Kidney epithelial cell (primary cell): ENCODE measurements at places on chromosomes 16 and 17. TPM values are rescaled to one million over a fixed set of nuclear protein-coding genes. Genes with fewer than 3 reads are reported as not detected.

DNA sequence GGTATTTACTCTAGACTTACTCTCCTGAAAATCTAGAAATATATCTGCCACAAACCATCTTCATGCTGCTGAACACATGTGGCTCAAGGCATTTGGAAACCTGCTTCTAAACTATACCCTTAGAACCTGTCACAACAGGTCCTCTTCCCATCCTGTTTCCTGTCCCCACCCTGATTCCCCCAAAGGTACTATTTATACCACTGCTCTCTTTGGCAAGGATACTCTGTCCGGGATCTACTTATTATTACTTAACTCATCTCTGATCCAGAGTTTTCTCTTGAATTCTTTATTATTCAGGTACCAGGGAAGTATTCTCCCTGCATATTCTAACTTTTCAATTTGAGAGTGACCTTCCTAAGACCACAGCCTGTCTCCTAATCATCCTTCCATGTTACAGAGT lies 33.4 kb downstream of the TRAF4 start:
- no peak for DNase-seq

GRCh38 chr16:86355951-86356350 lies 154.4 kb upstream of the FOXF1 start:
- no peak for DNase-seq

GRCh38 chr17:41547921-41548843 lies 20.1 kb upstream of the KRT19 start:
- peak; percentile 97 for DNase-seq

KNOP1 gene
- total RNA-seq, result 22.2 and 32.8 TPM in 2 replicates

BAHCC1 gene
- total RNA-seq, result 6.6 and 15.1 TPM in 2 replicates

- DNase-seq, result no peak
Observed at GRCh38 chr16:61929776-61930175, 106.5 kb downstream of the CDH8 start.

DNA sequence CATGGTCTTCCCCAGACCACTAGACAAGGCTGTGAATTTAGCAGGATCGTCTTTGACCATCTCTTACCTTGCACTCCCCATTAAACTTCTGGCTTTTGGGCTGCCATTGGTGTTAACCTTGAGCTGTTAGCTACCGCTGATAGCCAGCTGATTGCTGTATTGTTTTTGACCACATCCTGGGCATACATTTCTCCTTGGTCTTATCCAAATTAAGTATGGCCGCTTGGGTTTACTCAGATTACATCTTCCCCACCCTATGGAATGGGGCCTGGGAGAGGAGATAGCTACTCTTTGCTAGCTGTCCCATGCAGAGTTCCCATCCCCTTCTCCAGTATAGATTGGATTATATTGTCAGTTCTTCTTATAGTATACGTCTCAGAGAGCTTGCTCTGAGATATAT lies 270.4 kb upstream of the ELAC2 start:
- DNase-seq, result no peak

NAT9 gene
- 30.7 and 31.6 TPM in 2 replicates for total RNA-seq

DNA sequence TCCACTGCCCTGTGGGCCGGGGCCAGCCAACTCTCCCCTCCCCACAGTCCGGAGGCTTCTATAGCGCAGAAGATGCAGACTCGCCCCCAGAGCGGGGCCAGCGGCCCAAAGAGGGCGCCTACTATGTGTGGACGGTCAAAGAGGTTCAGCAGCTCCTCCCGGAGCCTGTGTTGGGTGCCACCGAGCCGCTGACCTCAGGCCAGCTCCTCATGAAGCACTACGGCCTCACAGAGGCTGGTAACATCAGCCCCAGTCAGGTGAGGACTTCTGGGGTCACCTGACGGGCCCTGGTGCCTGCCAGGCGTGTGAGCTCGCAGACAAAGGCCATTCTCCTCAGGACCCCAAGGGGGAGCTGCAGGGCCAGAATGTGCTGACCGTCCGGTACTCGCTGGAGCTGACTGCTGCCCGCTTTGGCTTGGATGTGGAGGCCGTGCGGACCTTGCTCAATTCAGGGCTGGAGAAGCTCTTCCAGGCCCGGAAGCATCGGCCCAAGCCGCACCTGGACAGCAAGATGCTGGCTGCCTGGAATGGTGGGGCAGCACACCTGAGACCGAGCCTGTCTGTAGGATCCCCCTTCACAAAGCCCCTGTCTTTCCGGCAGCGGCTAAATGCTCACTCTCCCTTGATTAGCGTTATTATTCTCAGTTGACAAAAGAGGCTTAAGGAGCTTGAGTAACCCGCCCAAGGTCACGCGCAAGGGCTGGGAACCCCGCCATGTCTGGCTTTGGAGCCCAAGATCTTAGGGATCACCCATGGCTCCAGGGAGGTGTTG lies 3.9 kb downstream of the SPATA20 start:
- peak; percentile 56 for DNase-seq

RAB37 gene
- 0.82 TPM in 1 of 2 replicates, not detected in the other for total RNA-seq

DNA sequence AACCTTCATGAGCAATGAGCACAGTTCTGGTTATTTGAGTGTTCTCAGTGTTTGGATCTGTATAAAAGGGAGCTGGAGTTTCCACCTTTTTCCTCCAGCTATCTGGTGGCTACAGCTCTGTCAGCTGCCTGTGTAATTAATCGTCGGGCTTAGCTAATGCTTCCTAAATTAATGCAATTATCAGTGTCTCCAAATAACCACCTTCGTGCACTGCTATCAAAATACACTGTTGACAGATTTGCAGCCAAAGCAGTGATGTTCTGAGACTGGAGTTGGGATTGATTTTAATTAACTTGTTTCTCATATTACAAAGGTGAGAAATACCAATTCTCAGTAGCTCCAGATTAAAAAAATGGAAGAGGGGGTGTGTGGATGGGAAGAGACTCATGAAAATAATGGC lies 325.8 kb downstream of the CBLN1 start:
- no peak for DNase-seq

IKZF3 gene
- 0.17 and 0.89 TPM in 2 replicates for total RNA-seq

SLC2A4 gene
- total RNA-seq, result 0.38 and 1.1 TPM in 2 replicates

- DNase-seq, result no peak
Observed at GRCh38 chr17:45038728-45039634, 12.5 kb downstream of the DCAKD start.

- no peak for DNase-seq
Observed at GRCh38 chr17:44350733-44351226, 5.7 kb downstream of the GRN start.

- no peak for DNase-seq
Observed at GRCh38 chr17:40883626-40884334, 1.3 kb downstream of the KRT20 start.

DNA sequence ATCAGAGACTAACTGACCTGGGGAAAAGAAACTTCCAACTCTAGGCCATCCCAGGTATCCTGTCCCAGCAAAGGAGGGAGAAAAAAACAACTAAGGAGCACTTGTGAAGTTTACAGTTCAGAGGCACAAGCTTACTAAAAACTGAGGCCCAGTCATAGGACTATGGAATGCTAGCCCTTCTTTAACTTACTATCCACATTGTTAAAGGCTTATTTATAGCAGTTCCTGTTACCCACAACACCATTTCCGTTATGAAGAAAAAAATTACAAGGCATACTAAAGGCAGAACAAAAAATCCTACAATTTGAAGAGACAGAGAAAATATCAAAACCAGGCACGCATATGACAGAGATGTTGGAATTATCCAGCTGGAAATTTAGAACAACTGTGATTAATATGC lies 159.1 kb downstream of the CDH11 start:
- DNase-seq, result no peak

DNA sequence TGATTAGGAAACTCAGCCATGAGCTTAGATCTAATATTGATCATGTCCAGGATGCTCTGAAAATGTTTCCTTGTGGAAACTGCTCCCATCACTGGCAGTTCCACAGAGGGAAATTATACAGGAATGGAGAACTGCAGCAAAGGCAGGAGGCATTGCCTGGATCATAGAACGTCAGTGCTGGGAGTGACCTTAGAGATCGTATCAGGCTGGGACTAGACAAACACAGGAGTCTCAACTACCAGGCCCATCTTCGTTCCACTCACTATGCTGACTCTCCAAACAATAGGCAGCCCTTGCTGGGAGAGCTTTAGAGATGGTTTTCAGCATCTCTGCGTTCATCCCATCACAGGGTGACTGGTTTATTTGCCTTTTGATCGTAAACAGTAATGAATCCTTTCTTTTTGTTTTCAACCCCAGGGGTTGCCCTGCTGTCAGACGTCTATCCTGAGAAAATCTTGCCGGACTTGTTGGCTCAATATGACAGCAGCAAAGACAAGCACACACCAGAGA lies 130.3 kb downstream of the TANGO6 start:
- DNase-seq, result no peak

GRCh38 chr16:80936410-80936809 lies 70.3 kb downstream of the CMC2 start:
- DNase-seq, result no peak

PRSS27 gene
- 2.9 and 3.1 TPM in 2 replicates for total RNA-seq

GRCh38 chr17:55717898-55718735 lies 4.5 kb downstream of the TMEM100 start:
- DNase-seq, result peak; percentile 31

GRCh38 chr16:74080311-74080710 lies 216.3 kb upstream of the PSMD7 start:
- DNase-seq, result no peak

- no peak for DNase-seq
Observed at GRCh38 chr16:50462793-50463507, 85.2 kb upstream of the NKD1 start.

- DNase-seq, result no peak
Observed at GRCh38 chr17:41263212-41263611, 2.0 kb upstream of the KRTAP9-6 start.

DNA sequence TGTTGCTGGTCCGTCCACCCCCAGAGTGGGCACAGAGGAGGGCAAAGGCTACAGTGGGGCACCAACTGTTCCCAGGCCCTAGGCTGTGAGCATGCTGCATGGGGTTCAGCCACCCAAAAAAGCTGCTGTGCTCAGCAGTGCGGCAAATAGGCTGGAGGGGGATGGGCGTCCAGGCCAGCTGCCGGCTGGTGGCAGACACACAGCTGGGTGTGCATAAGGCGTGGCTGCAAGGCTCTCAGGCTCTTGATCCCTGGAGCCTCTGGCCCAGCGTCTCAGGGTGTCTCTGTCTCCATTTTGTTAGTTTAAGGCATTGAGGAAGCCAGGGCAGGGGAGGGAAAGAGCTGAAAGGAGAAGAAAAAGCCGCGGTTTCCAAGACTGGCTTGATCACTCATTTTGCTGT lies 8.8 kb downstream of the RPL19 start:
- no peak for DNase-seq

DNA sequence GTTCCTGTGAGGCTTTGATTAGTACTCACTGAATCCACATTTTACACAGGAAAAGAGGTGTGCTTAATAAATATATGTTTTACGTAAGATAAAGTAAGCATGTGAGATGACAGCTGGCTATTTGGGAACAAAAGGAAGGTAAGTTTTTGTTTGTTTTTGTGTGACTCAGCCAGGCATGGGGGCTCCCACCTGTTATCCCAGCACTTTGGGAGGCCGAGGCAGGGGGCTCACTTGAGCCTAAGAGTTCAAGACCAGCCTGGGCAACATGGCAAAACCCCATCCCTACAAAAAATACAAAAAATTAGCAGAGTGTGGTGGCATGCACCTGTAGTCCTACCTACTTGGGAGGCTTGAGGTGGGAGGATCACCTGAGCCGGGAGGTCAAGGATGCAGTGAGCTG lies 17.9 kb downstream of the GPR142 start:
- no peak for DNase-seq

GRCh38 chr17:82927661-82928601 lies 88.1 kb upstream of the ZNF750 start:
- no peak for DNase-seq

DNA sequence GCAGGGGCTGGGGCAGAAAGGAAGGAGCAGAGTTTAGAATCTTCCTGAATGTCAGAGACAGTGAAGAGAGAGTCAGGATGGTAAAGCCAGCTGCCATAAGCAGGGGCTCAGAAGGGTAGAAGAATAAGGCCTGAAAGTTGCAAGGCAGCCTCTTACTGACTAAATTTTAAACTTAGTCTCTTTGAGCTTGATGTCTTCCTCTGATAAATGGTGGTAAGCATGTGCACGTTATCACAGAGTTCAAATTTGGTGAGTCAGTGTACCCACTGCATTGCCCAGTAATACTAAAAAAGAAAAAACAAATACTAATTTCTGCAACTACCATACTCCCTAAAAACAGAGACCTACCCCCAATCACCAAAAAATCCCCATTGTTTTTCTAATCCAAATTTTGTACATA lies 45.2 kb downstream of the SIAH1 start:
- DNase-seq, result no peak

DNA sequence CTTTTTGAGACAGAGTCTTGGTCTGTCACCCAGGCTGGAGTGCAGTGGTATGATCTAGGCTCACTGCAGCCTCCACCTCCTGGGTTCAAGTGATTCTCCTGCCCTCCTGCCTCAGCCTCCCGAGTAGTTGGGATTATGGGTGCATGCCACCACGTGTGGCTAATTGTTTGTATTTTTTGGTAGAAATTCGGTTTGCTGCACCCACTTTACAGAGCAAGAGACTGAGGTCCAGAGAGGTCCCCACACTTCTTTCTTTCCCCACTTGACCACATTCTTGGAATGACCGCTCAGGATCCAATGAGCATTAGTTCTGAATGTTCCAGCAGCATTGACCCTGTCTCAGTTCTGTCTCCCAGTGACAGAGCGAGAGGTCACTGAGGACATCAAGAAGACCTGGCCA lies 5.3 kb upstream of the SLC16A3 start:
- DNase-seq, result no peak

HOXB1 gene
- not detected in 2 replicates for total RNA-seq

USP22 gene
- 235 and 248 TPM in 2 replicates for total RNA-seq

DNA sequence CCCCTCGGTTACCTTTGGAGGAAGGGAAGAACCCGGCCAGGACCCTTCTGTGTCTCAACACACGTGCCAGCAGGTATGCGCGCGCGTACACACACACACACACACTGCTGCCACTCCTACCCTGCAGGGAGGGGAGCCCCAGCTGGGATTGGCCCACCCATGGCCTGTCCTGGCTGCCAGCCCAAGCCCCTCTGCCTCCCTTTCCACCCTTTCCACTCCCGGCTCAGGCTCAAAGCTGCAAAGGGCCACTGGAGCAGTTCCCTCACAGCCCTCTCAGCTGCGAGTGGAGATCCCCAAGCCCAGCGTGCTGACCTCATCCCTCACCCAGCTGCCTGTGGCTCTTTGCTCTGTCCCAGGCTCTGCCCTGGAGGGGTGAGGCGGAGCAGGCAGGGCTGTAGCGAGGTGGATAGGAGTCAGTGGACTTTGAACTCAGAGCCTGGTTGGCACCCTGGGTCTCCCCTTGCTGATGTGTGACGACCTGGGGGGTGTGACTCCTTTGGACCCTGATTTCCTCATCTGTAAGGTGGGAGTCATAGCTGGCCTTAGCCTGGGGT lies 14.5 kb downstream of the KIF19 start:
- no peak for DNase-seq
